ENCODE measurements at places on chromosomes 13 and 19.

- no peak for DNase-seq
Observed at GRCh38 chr13:59754411-59754810, 409.3 kb downstream of the DIAPH3 start.

DNA sequence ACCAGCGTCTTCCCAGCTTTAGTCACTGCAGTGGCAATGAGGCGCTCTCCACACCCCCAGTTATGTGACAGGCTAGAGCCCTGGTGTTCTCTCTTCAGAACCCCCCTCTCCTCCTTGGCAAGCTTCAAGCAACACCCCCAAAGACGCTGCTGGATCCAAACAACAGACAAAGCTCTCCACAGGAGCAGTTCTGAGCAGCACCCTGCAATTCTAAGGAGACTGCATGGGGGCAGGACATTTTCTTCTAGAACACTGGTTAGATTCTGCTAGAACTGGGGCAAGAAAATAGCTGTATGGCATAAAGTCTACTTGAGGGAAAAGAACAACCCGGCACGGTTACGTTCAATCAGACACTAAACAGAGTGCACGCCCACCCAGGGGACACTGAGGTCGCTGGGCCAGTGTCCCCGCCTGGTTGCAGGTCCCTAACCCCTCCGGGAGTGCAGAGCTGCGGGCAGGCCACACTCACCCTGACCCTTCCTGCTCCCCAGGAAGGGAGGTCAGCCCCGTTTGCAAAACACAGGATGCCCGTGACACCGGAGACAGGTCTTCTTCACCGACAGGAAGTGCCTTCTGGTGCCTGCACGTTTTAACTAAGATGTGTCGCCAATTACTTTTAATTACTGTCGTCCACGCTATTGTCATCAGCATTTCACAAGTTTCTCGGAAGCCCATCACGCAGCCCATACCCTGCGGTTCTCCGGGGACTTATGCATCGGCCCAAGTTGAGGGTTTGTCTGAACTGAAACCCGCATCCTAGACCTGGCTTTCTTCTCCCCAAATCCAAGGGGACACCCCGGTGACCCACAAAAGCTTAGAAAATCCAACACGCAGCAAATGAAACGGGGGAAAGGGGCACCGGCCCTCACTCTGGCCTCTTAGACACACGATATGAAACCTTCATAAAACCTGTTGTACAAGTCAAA lies 943 bp downstream of the GJB6 start:
- DNase-seq: no peak

- peak; percentile 2 for DNase-seq
Observed at GRCh38 chr19:38470788-38471480, 37.4 kb downstream of the RYR1 start.

DNA sequence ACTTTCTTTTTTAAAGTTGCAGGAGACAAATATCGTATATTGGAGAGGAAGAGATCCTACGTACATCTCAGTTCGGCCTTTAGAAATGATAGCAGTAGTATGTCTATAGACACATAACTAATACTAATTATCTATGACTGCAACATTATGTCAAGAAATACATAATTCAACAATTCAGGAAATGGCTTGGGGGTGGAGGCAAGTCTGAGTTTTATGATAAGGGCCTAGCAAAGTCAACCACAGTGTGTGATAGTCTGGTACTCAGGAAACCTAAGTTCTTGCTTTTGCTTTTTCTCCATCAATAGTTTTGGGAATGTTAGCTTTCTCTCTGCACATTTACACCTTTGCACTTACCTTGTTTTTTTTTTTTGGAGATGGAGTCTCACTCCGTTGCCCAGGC lies 27.5 kb upstream of the OBI1 start:
- no peak for DNase-seq

GRCh38 chr19:46355234-46356148 lies 8.6 kb downstream of the PPP5C start:
- no peak for DNase-seq

- no peak for DNase-seq
Observed at GRCh38 chr13:47094734-47095434, 198.0 kb upstream of the HTR2A start.

- no peak for DNase-seq
Observed at GRCh38 chr19:51689751-51690453, 3.2 kb upstream of the SPACA6 start.

DNA sequence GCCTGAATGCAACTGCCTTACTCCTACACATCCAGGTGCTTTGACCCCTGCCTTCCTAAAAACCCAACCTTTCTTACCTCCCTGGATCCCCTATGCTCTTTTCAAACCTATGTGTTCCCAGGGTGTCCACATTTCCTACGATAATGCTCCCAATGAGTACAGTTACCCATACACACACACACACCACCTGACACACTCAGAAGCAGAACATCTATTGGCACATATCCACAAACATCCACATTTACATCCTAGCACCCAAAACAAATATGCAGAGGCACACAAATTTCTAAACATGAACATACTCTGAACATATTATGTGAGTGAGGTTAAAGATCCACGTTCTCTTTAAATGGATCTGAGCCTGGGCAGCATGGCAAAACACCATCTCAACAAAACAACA lies 22.4 kb upstream of the PLAUR start:
- no peak for DNase-seq

- no peak for DNase-seq
Observed at GRCh38 chr13:69571606-69572323, 535.9 kb upstream of the ATXN8OS start.

DNA sequence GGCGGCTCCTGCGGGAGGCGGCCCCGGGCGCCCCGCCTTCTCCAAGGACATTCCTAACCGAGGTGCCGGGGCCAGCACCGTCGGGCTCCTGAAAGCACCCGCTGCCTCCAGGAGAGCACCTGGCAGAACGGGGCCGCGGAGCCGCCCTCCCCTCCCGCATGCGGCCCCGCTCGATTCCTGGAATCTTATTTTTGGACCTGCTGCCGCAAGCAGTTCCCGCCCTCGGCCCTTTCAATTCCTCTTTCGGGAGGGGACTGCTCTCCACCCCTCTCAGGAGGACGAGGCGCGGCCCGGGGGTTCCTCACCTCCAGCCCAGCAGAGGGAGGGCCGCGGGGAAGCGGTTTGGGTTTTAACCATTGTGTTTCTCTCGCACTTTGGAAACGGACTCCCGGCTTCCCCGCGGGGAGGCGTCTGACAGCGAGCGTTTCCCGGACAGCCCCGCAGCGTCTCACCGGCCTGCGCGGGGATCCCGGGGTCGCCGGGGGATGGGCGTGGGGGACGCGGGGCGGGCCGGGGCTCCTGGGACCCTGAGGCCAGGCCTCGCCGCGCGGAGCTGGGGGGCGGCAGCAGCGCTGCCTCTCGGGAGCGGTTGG lies 849 bp downstream of the GAS6 start:
- DNase-seq: no peak

DNA sequence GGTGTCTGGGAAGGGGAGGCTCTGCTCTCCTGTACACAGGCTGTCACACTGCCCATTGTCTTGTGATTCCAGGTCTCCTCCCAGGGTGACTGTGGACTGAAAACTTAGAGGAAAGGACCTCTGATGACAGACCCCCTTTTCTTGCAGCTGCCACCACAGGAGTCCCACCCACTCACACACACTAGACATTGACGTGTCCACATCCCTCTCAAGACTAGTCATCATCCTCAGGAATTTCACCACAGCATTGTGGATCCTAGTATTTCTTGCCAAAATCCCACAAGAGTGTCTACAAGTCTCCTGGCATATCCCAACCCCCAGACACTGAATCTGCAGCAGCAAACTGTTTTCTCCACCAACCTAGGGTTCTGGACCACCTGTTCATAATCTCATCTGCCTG lies 5.3 kb downstream of the ZNF85 start:
- DNase-seq: no peak

DNA sequence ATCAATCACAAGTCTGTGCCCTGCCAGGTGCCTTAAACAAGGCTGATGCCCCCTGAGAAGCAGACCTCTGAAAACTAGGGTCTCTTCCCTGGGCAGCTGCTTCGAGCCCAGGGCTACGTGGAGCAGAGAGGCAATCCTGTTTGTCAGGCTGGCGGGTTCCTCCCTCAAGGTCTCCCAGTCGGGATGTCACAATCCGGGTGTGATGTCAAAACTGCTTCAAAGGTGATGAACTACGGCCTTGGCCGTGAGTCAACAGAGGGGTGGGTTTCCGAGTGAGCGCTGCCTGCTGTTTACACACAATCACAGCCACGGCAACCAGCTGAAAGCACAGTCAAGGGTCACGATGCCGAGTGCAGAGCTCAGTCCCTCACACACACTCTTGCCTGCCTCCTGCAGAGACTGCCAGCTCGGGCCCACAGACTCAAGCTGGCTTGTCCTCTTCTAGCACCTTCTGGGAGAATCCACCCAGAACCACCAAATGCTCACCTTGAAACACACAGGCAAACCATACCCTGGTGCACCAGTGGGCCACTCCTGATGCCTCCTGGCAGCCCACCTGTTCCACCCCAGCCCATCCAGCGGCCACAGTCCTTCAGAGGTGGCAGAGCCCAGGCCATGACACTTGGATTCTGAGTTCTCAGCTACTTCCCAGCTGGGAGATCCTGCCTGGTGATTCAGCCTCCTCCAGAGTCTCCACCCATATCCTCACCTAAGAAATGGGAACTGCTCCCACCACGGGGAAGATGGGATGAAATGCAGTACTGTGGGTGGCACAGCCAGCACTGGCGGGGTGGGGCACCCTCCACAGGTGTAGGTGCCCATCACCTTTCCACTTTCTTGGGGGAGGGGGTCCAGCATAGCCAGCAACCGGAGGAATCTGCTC lies 6.8 kb downstream of the ELL start:
- no peak for DNase-seq

DNA sequence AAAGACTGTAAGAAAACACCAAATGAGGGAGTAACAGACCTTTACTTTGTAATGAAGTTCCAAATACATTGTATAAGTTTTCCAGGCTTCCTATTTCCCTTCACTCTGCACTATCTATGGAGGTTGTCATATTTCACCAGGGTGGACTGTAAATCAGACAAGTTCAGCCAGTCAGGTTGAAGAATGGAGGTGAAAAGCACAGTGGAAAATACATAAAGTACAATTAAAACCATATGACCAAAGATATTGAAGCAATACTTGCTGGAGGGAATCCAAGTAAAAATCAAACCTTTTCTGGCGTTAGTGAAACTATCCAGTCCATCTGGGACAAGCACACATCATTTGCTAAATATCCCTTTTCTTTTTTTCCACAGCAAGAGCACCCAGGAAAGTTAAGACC lies 3.2 kb downstream of the LHFPL6 start:
- DNase-seq: no peak

DNA sequence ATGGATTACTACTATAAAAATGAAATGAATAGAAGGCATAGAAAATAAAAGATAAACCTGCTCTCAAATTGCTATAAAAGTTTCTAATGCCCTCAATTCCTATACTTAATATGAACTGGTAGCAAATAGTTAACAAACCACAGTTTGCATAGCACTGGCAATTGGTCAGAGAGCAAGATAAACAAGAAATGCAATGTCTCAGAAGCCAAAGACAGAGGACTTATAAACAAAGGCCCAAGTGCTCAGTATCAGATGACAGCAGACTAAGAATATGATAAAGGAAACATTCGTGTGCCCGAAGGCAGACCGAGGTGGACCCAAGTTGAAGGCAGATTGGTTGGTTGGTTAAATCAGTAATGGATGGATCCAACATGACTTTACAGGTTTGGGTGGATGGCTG lies 50.6 kb downstream of the IPO5 start:
- DNase-seq: no peak

- DNase-seq: no peak
Observed at GRCh38 chr19:57434386-57435061, 601 bp upstream of the ZNF749 start.

DNA sequence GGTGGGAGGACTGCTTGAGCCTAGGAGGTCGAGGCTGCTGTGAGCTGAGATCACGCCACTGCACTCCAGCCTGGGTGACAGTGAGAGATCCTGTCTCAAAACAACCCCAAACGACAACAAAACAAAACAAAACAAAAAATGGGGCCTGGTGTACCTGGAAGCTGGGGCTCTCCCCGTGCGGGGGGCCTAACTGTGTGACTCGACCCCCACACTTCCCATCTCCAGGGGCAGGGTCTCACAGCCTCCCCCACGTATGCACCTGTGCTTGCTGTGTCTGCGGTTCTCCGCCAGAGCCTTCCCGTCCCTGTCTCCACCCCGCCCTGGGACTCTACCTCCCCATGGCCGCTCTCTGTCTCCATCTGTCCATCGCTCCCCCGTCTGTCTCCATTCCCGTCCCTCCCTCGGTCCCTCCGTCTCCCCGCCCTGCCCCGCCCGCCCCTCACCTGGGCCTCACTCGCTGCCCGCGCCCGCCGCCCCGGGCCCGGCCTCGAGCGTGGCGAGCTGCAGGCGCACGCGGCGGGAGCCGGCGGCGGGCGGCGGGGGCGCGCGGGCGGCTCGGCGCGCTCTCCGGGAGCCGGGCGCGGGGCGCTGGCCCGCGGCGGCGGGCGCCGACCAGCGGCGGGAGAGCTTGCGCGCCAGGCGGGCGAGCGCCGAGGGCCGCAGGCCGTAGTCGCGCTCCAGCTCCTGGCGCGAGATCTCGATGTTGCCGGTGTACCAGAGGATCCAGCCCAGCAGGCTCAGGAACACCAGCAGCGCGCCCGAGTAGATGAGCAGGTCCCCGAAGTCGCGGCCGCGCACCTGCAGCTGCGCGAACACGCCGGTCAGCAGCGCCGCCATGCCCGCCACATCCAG lies 587 bp downstream of the TMEM238 start:
- no peak for DNase-seq

GRCh38 chr19:46616631-46617322 lies 8.1 kb downstream of the PTGIR start:
- DNase-seq: peak; percentile 10

DNA sequence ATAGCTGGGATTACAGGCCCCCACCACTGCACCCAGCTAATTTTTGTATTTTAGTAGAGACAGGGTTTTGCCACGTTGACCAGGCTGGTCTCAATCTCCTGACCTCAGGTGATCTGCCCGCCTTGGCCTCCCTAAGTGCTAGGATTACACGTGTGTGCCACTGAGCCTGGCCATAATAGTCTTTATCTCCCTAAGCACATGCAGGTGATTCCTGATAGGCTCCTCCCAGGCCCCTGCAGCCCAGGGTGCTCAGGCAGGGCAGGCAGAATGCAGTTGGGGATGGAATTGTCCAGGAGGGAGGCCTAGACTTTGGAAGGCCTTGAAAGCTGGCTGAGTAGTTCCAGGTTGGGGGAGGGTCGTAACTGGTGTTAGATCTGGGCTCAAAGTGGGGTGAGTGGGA lies 8.5 kb downstream of the ZNF526 start:
- no peak for DNase-seq

GRCh38 chr19:374886-375235 lies 30.3 kb upstream of the MIER2 start:
- no peak for DNase-seq

DNA sequence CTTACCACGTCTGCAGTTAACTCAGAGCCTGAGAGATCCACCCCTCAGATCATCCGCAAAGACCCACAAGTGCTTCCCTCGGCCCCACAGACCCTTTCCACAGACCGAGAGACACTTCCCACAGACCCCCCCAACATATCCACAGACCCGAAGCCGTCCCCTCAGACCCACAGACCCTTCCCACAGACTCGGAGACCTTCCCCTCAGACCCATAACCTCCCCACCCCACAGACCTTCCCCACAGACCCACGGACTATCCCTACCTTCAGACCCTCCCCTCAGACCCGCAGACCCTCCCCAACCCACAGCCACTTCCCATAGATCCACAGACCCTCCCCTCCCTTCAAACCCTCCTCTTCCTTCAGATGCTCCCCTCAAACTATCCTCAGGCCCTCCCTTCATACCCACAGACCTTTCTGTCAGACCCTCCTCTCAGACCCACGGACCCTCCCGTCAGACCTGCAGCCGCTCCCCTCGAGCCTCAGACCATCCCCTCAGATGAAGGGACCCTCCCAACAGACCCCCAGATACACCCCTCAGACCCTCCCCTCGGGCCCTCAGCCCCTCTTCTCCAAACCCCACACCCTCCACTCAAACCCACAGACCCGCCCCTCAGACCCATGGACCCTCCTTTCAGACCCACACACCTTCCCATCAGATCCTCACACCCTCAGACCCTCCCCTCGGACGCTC lies 20.1 kb upstream of the TFDP1 start:
- DNase-seq: no peak

Measured in cerebellar nuclear complex (tissue), 1 donor.